ENCODE measurements at places on chromosomes 7 and 10.
A peak's percentile ranks its signal among the peaks of the same experiment; 100 is the strongest.

- DNase-seq: no peak
Observed at GRCh38 chr10:112533916-112534315, 86.9 kb downstream of the VTI1A start.

GRCh38 chr10:8811201-8811600 is 756.7 kb downstream of the GATA3 start:
- no peak for DNase-seq

DNA sequence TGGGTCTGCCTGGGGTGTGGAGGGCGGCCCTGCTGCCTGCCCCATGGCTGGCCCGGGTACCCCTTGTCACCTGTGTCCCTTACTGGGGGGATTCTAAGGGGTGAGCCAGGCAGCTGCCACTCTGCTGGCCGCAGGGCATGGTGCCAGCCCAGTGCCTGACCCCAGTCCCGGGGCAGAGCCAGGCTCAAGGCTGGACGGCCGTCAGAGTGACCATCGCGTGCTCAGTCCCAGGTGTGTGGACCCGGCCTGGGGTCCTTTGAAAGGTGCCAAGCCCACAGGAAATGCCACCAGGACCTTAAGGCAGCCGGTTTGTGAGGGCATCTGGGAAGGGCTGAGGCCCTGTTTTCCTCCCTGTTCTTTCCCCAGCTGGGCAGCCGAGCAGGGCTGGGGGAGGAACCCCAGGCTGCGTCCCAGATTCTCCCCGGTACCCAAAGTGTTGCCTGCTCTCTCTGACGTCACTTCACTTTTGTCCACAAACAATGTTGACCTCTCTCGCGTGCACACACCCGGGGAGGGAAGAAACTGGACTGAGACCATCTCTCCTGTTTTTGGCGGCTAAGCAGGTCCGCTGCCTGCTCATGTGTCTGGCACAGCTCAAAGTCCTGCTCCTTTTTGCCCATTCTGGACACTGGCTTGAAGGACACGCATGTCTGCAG is 37.6 kb downstream of the PAPOLB start:
- no peak for DNase-seq

DNA sequence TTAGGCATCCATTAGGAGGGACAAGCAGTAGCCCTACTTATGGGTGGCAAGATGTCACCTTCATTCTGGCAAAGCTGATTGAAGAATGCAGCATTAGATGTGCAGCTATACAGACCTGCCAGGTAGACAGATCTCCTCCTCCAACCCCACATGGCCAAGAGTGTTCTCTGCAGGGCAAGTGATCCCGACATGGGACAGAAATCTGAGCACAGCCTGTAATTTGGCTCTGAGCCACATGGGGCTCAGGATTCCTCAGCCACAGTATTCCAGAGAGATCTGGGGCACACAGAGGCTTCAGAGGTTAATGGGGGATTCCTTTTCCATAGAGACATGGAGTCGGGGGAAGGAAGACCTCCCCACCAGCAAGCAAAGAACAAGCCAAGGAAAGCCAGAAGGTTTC is 58.7 kb upstream of the GDF10 start:
- no peak for DNase-seq

DNA sequence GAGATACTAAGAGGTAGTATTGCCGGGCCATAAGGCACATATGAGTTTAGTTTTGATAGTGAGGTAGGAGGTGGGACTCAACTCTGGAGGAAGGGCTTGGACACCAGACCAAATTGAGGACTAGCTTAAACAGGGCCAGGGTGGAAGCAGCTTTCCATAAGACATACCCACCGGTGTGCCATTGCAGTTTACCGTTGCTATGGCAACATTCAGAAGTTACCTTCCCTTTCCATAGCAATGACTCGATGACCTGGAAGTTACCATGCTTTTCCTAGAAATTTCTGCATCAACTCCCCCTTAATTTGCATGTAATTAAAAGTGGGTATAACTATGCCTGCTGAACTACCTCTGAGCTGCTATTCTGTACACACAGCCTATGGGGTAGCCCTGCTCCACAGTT is 10.9 kb upstream of the SNX10 start:
- no peak for DNase-seq

DNA sequence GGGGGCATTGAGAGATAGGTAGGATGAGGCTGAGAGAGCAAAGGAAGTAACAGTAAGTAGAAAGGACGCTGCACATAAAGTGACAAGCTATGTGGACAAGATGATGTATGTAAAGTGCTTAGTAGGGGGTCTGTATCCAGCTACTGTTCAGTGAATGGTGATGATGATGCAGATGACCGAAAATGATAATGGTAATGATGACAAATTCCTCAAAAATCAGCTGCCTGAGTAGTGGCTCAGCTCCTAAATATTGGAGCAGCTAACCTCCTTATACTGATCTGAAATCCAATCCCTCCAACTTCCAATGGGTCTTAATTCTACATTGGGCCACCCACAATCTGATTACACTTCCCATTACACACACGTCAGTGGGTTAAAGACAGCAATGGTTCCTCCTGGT is 27.1 kb upstream of the KCNMA1 start:
- DNase-seq: no peak

GRCh38 chr7:134948246-134948645 is 38.1 kb upstream of the AGBL3 start:
- no peak for DNase-seq

GRCh38 chr7:100604976-100605911 is 3.1 kb downstream of the PCOLCE start:
- DNase-seq: no peak

GRCh38 chr7:108382932-108383331 is 73.3 kb downstream of the NRCAM start:
- no peak for DNase-seq

GRCh38 chr7:136502162-136502561 is 366.3 kb upstream of the CHRM2 start:
- DNase-seq: no peak

DNA sequence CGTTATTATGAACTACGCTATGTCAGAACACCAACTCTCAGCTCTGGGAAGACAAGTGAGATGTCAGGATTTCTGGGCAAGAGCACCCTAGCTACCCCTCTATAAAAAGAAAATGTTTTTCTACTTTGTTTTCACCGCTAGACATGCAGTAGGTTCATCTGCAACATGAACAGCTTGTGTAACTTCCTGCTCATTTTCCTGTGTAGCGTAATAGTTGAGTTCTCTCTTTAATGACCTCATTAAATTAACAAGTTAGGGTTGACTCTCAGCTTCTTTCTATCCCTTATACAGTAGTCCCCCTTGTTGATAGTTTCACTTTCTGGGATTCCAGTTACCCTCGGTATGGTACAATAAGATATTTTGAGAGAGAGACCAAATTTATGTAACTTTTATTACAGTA is 329.4 kb upstream of the ZNF32 start:
- DNase-seq: no peak

DNA sequence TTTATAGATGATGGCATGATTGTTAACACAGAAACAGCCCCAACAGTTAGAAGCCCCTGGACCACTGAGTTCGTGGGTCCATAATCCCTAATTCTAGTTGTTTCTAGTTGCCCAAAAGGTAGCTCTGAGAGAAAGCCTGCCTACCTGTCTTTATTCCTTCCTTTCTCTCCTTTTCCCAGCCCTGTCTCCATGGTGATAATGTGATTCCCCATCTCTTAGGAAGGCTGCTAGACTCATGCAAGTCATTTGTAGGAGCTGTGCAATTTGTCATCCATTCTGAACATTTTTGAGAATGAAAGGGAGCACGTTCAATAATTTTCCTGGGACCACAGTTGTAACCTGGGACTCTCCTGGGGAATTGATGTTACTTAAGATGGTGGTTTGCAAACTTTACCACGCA is 183.4 kb downstream of the EMX2 start:
- DNase-seq: no peak

DNA sequence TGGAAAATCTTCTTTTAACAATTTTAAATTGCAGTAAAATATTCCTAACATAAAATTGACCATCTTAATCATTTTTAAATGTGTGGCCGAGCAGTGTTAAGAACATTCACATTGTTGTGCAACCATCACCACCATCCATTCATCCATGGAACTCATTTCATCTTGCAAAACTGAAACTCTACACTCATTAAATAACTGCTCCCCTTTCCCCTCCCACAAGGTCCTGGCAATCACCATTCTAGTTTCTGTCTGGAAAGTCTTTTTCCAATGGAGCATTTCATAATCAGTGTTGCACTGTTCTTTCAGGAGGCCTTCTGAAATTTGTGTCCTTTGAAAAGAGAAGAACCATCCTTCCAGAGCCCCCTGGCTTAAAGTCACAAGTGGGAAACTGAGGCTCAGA is 233.1 kb downstream of the PLXNA4 start:
- DNase-seq: no peak

DNA sequence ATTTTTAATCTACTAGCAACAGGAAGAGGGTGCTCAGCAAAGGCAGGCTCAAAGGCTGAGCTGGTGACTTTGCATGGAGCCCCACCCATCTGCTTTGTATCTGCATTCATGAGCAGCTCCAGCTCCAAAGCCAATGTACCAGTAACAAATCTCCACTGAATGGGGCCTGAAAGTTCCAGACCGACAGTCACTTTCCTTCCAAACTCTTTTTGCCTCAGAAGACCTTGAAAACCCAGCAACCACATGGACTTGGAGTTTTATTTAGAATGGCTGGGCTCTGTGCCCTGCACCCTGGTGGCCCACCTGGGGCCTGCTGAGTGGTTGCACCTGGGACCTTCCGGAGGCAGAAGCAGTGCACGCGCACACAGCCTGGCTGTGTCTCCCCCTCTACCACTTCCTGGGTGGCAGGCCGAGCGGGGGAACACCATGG is 195.0 kb upstream of the PLXNA4 start:
- no peak for DNase-seq

- no peak for DNase-seq
Observed at GRCh38 chr10:72952189-72952588, 2.4 kb downstream of the PLA2G12B start.

- DNase-seq: peak; percentile 98
Observed at GRCh38 chr7:114660126-114660486, 245.5 kb downstream of the FOXP2 start.

GRCh38 chr10:79555354-79556309 is 4.6 kb downstream of the SFTPA2 start:
- DNase-seq: no peak

GRCh38 chr10:100303724-100304319 is 17.3 kb upstream of the BLOC1S2 start:
- peak; percentile 4 for DNase-seq

- no peak for DNase-seq
Observed at GRCh38 chr7:34354899-34355298, 303.1 kb upstream of the NPSR1 start.

DNA sequence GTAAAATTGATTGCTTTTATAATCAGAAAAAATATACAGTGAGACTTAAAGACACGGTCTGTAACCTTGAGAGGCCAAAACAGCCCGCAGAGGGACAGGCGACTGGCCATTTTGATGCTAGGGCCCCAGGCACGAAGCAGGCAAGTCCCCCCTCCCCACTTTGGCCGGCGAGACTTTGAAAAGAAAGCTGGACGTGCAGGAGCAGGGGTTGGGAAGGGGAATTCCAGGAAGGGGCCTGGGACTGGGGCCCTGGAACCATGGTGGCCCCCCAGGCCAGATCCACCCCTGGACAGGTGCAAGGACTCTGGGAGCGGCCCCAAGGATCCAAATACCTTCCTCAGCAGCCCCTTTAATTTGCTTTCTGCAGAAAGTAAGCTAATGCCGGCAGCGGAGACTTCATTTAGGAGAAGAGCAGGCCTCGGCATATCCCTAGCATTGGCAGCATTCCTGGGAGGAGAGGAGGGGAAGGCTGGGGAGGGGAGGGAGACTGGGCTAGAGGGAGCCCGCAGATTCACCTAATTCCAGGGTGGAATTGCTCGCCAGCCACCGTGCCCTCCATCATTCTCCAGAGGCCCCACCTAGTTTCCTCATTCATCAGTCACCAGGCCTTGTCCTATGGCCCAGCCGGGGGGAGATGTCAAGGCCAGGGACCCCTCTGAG is 24.9 kb upstream of the TNRC18 start:
- no peak for DNase-seq

DNA sequence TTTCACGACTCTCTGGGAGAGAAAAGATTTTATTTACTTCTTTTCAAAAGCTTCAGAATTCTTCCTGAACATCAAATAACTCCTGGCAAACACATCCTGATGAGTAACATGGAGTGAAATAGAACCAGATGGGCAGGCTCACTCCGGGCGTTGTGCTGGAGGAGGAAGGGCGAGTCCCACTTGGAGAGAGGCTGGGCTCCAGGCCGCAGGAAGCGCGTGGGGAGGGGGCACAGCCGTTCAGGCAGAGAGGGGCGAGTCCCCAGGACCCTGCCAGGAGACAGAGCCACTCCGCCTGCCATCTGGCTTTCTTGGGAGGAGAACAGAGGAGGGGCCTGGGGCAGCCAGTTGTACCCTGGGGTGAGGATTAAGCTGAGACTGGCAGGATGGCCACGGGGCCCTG is 265.9 kb upstream of the ZMIZ1 start:
- DNase-seq: no peak

- no peak for DNase-seq
Observed at GRCh38 chr7:150341263-150342120, at the start of gene RARRES2. Gene RARRES2 (minus strand): TSS chr7:150341629. CDS start chr7:150340609, 1,020 bp downstream.

GRCh38 chr10:62917475-62918238 is 101.5 kb upstream of the EGR2 start:
- no peak for DNase-seq

DNA sequence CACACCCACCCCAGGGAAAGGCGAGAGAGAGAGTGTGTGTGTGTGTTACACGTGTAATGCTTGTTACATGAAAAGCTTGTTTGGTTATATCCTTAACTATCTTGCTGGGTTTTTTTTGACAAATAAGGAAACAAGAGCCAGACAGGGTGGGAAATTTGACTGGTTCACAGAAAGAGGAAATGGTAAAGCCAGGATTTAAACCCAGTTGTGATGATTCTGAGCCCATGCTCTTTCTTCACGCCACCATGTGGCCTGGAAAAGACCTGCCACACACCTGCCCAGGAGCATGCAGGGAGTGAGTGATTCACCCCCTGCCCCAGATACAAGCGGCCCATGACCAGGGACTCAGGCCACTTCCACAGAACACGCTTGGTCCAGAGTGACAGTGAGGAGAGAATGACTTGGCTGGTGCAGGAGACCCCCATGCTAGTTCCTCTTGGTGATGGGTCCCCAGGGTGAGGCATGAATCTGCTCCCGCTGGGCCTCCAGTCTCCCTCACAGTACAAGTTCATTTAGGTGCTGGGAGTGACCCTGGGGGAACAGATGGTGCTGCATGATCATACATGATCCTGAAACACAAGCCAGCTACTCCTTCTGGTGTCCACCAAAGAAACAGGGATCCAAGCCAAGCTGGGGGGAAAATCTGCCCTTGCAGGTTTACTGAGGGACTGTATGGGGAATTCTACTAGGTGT is 21.0 kb upstream of the EIF5AL1 start:
- no peak for DNase-seq

DNA sequence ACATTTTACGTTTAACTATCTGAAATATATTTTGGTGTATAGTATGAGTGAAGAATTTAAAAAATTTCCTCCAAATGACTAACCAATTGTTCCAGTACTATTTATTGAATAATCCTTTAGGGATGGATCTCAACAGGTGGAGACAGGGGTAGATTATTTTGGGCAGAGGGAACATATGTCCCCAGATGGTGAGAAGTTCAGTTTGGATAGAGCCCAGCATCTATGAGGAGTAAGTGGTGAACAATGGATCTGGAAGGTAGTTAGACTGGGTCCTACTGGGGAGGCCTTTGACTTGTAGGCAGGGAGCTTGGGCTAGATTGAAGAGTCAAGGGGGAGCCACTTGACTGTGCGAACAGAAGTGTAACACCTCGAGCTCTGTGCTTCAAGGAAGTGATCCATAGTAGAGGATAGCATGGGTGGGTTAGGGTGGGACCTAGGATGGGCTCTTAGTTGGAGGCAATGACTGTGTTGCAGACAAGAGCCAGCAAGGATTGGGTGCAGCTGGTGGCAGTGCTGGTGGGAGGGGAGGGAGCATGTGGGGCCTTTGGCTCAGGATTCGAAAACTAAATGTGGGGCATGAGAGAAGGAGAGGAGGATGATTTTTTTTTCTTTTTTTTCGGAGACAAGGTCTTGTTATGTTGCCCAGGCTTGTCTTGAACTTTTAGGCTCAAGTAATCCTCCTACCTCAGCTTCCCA is 3.9 kb upstream of the PURB start:
- no peak for DNase-seq

All from NCI-H1105 treated with DMSO at 0.1 percent for 48 hours (cell line).